ENCODE measurements at places on chromosomes 1 and 21.
A peak's percentile ranks its signal among the peaks of the same experiment; 100 is the strongest.

GRCh38 chr1:206447792-206448191, 22.5 kb upstream of the IKBKE start:
- no peak for DNase-seq

DNA sequence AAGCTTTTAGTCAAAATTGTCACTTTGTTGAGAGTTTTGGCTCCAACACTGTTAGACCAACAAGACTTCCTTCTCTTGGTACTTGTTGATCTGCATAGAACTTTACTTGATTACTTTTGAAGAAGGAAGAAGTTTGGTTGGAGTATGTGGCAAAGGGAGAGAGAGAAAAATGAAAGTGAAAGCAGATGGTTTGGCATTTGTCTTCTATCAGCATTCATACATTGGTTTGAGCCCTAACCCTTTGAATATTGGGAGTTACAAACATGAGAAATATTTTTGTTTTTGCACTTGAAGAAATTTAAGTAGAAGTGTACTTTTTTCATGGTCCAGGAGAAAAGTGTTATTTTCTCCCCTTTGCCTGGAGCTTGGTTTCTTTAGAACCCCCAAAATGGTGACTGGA, 169.8 kb downstream of the ADGRL4 start:
- DNase-seq: no peak

DNA sequence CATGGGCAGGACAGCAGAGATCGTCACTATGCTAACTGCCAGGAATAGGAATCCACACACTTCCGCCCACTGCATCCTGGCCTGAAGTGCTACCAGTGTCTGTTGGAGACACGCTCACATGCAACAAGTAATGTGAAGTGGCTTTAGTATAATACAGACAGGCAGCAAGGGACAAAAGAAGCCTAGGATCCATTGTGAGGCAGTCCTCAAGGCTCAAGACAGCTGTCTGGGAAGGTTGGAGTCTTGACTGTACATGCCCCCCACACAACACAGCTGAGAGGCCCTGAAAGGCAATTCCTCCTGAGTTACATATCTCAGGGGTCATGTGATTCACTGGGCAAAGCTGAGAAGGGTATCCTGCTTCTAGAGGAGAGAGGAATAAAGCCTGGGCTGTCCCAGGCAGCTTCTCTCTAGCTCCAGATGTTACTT, 39.9 kb upstream of the CD1D start:
- DNase-seq: no peak

DNA sequence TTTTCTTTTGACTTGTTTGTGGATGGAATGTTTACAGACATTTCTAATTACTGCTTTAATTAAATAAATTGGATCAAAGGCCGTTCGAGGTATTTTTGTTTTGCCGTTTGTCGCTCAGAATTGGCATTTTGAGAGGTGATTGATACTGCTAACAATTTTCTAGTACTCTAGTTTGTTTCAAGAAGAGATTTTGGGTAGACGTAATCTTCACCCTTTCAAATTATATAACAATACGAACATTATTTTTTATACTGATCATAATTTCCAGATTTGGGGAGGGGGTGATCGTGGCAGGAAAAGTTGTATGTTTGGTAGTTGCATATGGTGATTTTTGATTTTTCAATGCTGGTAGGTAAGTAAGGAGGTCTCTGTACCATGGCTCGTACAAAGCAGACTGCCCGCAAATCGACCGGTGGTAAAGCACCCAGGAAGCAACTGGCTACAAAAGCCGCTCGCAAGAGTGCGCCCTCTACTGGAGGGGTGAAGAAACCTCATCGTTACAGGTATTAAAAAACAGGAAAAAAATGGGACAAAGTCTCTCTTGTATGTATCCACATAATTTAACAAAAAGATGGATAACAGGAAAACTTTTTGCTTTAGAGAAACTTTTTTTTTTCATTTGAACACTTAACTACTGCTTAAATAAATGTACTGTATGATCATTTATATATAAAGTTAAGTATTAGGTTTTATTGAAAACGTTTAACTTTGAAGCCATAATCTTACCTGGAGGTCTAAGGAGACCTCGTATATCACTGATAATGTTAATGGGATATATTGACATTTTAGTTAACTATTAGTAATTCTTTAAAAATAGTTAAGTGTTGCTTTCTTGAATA, 1.7 kb downstream of the H3-3A start:
- DNase-seq: peak; percentile 17

GRCh38 chr21:36180963-36181362, 24.3 kb downstream of the DOP1B start:
- DNase-seq: no peak

- DNase-seq: no peak
Observed at GRCh38 chr1:119917304-119918055, 21.2 kb upstream of the ADAM30 start.

- no peak for DNase-seq
Observed at GRCh38 chr1:84972377-84972987, 24.4 kb downstream of the MCOLN2 start.

GRCh38 chr1:160722726-160723125, 11.1 kb upstream of the CD48 start:
- DNase-seq: no peak

DNA sequence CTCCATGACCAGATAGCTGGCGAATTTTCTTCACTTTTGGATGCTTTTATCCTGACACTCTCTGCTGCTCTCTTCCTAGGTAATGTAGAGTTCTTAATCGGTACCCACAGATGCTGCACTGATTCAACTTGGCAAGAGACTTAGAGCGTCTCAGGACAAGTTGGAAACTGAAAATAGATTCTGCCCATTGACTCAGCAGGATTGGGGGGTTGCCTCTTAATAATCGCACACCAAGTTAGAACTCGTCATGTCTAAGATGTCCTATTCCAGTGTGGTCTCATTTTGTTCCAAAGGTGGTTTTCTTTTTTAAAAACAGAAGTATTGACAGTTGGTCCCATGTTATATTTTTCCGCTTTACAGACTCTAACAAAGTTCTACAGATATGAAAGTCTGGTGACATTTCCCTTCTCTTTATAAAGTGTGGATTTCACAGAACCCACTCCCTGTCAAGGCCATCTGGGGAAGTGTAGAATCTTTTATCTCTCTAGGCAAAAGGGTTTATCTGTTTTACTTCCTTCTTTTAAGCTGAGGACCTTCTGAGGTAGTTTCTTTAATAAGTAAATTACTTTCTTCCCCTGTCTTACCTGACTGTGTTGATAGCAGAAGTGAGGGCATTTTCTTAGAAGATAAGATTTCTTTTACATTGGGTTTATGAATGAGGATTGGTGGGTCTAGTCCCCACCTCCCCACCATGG, 12.1 kb upstream of the DIPK1A start:
- DNase-seq: no peak

DNA sequence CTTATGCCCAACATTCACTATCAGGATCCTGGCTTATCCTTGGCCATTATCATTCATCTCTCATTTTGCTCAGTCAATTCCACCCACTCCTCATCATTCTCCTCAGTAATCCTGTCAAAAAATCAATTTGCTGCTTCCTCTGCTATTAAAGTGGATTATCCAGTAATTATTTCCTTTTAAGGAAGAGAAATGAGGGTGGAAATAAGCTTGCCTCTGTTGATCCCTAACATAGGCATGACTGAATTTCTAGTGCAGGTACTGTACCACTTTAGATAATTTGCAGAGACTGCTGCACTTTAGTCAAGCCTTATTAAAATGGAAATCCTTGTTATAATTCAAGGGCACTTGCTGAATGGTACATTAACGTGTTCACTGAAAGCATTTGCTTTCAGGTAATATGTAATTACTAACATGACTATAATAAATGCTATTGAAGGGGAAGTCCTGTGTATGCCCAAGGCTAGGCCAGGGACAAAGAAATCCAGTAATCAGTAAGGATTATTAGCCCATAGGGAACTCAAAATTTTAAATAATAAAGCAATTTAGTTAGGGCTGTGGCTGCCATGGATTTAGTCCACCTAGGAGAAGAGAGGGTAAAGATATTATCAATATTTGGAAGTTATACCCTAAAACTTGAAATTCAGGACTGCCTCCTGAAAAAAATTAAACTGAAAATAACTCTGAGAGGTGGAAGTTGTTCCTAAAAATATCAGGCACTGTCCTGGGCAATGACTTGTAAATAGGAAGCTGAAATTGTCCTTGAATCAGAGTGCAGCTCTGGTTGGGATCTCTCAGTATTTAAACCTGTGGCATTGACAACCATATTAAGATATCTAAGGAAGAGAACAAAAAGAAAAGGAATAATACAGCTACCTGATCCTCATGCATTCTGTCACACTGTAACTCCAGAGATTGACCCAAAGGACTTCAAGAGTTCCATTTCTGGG, 43.4 kb downstream of the RGS2 start:
- DNase-seq: no peak

- DNase-seq: peak; percentile 94
Observed at GRCh38 chr1:31182352-31182751, 57.3 kb downstream of the NKAIN1 start.

DNA sequence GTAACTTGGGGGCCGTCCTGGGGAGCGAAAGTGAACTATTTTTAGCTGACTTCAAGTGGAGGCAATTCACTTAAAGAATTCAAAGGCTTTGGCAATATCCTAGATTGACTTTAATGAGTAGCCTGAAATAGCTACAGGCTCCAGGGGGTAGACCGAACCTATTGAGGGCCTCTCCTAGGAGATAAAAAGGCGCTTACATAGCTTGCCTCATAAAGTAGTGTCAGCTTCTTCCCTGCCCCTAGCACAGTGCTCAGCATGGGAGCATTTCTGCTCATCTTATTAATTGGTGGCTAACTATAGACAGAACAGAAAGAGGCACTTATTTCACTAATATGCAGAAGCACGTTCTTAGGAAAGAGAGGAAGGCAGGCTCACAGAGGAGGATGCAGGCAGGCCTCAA, 12.3 kb upstream of the CTNNBIP1 start:
- DNase-seq: no peak

DNA sequence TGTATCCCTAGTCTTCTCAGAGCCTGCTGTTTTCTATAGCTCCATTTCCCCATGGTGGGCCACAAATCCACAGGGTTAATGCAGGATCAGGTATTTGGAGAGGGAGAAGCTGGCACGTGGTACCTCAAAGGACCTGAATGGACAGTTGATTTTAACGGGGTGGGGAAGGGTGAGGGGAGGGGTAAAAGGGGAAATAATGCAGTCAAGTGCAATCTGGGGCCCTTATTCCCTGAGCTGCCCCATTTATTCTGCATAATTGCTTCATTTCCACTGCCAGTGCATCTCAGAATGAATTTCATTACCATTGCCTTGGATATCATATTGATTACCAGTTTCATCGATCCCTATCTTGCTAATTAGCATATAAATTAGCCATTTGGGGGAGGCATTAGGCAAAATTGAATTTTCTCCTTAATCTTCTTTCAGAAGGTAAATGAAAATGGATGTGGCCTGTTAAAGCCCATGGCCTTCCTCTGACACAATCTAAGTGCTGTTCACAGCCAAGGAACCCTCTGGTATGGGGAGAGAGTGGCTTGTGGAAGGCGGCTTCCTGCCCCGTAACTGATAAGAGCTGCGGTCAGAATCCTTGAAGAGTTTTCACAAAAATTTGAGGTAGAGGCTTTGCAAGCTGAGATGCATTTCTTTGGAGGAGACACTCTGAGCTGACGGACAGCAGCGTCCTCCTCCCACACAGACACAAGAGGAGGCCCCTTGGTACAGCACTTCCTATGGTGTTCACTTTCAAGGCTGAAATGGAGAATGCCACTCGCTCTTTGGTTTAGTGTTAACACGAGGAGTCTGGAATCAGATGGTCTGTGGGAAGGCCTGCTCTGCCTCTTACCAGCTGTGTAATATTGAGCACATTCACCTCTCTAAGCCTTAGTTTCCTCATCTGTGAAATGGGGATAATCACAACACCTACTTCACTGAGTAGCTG, 34.4 kb downstream of the PHC2 start:
- DNase-seq: no peak

DNA sequence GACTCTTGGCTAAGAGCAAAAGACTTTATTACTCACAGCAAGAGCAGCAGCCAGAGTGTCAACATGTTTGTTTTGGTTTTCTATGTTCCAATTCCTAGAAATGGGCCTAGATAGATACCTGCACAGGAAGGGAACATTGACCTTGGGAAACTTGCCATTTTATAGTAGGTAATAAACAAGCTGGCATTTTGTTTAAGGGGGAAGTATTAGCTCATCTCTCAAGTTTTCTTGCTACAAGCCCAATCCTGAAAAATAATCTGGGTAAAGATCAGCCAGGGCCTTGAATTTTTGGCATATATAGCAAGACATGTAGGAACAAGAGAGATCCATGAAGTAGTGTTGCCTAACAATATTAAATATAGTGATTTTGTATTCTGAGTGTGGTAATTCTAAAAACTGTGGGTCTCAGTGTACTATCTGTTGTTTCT, 51.4 kb upstream of the RGL1 start:
- no peak for DNase-seq

DNA sequence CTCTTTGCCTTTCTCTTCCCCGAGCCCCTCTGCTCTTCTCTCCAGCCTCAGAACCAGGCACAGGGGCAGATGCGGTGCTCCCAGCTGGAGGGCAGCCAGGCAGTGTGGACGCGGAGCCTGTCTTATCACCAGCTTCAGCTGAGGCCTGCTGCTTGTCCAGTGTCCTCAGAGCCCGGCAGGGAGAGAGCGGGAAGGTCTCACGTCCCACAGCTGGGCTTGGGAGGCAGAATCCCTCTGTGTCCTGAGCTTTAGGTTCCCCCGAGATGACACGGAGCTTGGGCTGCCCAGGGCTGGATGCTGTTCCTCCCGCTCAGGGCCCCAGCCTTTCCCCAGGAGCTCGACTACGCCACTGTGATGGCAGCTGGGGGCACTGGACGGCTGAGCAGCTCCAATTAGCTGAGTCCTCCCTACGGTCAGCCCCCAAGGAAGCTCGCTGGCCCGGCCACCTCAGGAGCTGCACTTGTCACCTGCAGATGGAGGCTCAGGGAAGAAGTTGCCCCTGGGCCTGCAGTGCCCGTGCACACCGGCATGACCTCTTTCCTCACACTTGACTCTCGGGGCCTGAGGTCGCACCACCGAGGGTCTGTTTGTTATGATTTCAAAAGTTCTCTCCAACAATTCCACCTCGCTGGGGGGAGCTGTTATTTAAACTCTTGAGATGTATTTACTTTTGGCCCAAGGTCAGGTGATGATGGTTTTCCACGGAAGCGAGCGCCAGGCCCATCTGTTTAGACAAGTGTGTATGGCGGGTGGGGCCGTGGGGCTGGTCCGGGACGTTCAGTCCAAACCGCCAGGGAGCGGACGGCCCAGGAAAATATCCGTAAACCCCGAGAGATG, 127.3 kb downstream of the SIK1 start:
- DNase-seq: no peak

GRCh38 chr1:74766579-74766978, 33.6 kb downstream of the TYW3 start:
- DNase-seq: no peak

DNA sequence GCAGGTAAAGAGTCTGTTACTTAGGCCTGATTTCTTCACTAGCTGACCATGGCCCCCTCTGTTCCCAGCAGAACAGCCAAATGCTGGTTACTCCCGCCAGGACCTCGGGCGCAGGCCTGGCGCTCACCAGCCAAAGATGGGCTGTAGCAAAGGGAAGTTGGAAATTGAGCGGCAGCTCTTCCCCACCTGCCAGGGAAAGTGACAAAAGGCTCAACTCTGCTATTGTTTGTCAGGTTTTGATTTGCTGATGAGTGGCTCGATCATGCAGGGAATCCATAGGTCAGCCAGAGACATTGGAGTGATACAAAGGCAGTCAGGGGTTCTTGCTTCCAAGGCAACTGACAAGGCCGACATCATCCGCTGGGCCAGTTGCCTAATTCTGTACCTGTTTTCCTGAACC, 120.1 kb downstream of the ASTN1 start:
- no peak for DNase-seq

All from fibroblast of skin of right quadriceps (primary cell).